KBM-7 (cell line): ENCODE measurements at places on chromosomes 7 and 10.
A peak's percentile ranks its signal among the peaks of the same experiment; 100 is the strongest.

DNA sequence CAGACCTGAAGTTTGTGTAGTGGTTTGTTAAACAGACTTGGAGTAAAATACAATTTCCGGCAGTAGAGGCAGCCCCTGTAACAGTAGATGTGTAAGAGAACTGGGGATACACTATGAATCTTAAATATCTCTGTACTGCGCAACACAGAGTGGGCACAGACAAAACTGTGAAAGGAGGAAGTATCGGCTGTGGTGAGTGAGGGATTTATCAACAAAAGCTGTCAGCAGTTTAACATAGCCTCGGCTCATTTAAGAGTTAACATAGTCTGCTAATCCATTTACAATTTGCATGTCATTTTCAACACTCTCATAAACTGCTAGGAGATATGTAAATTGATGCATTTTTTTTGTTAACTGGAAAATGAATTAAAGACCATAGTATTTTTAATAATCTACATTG, 225.2 kb downstream of the ZWINT start:
- DNase-seq, result no peak

DNA sequence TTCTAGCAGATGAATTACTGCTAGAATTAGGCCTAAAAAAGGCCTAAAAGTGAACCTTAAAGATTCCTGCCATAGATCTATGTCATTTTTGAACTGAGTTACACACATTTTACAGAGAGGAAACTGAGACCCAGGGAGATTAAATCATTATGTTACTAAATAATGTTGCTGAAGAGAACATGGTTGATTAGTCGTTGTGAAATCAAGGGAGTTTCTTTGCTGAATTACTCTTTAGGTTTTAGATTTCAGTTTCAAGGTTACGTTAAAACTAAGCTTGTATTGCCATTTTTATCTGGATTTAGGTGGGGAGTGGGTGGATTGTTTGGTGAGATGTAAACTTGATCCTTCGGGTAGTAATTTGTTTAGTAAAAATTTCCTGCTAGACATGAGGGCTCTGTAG, 21.3 kb downstream of the CDK14 start:
- no peak for DNase-seq

- DNase-seq, result peak; percentile 58
Measured at GRCh38 chr10:98425511-98426352, 10.8 kb upstream of the PYROXD2 start.

- no peak for DNase-seq
Measured at GRCh38 chr7:151120896-151121295, 34.6 kb downstream of the AGAP3 start.

GRCh38 chr7:108204281-108204796, 74.2 kb upstream of the LAMB4 start:
- no peak for DNase-seq

DNA sequence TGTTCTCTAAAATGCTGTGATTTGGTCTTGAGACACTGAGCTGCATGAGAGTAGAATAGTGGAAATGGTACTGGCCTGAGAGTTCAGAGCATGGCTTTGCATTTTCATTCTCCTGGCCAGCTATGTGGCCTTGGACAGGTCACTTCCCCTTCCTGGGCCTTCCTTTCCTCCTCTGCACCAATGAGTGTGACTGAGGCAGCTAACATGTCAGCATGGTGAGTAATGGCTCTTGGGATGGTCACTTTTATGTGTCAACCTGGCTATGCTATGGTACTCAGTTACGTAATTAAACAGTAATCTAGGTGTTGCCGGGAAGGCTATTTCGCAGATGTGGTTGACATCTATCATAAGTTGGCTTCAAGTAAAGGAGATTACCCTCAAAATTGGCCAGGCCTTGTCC, 109.3 kb downstream of the RTKN2 start:
- no peak for DNase-seq
